Small intestine (tissue), 16 donors: ENCODE measurements at places on chromosomes 16 and 17. TPM values are rescaled to one million over a fixed set of nuclear protein-coding genes. Genes with fewer than 3 reads are reported as not detected.

TM4SF5 gene
- 491 TPM for polyA plus RNA-seq

DDX19B gene
- polyA plus RNA-seq = 28.9 TPM

PRSS33 gene
- polyA plus RNA-seq = not detected

PARN gene
- polyA plus RNA-seq = 15.2 TPM

GNG13 gene
- 3.0 TPM for polyA plus RNA-seq

CRK gene
- 41.6 TPM for polyA plus RNA-seq

SCIMP gene
- polyA plus RNA-seq = 0.22 TPM

ACSM5 gene
- polyA plus RNA-seq = 0.97 TPM

GPR179 gene
- 0.28 TPM for polyA plus RNA-seq

GGT6 gene
- polyA plus RNA-seq = 63.9 TPM

LRRC37A3 gene
- polyA plus RNA-seq = 2.5 TPM

PERCC1 gene
- polyA plus RNA-seq = 0.58 TPM

GRCh38 chr16:67758966-67759365, 39.9 kb upstream of the GFOD2 start:
- H3K27me3 ChIP-seq = no peaks in the 10 kb centered on the region
- peaks cover 6% of the 10 kb centered on the region for H3K36me3 ChIP-seq
- no peak overlapping the region for H3K4me3 ChIP-seq
- H3K4me1 ChIP-seq = no peaks in the 10 kb centered on the region
- DNase-seq = no peak

DNA sequence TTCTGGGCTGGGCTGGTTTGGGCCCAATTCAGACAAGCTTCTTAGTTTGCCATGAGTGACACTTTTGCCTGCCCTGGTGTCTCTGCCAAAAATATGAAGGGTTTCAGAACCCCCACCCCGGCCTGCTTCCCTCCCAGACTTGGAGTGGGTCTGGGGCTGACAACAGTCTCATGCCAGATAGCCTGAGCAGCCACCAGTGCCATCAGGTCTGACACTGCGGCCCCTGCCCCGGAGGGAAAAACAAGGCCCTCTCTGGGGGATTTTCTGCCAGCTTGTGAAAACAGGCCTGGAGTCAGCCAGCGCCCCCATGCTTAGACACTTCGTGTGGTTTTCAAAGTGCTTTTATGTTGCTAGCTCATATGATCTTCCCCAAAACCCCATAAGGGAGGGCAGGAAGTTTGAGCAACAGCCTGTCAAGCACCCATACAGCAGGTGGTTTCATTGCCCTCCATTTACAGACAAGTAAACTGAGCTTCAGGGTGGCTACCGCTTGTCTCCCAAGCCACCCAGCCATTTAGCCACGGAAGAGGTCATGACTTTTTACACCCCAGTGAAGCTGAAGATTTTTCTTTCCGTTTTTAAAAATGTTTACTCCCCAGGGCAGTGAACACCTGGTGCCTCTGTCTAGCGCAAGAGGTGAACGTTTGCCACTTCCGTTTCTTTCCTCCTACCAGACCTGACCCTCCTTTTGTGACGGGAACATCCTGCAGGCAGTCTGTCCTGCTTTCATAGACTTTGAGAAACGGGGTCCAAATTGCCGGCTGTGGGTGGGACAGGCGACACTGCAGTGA, 300.6 kb downstream of the SEC14L1 start:
- H3K4me1 ChIP-seq = peaks cover 12% of the 10 kb centered on the region
- no peaks in the 10 kb centered on the region for H3K27me3 ChIP-seq
- peak overlapping the region; percentile 62 for H3K27ac ChIP-seq
- no peaks in the 10 kb centered on the region for H3K36me3 ChIP-seq
- peak; percentile 63 for DNase-seq

DNA sequence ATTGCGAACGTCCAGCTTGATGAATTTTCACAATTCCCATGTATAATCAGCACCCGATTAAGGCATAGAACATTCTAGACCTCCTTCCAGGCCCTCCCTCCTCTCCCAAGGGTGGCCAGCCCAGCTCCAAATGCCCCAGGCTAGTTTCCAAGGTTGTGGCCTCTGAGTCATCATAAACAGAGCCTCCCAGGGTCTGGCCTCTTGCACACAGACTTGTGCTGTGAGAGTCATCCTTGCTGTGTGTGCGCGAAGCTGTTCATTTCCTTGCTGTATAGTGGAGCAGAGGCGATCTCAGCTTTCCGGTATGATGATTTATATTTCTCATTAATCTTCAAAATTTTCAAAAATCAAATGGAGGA, 20.5 kb upstream of the JPH3 start:
- H3K27me3 ChIP-seq = peaks cover 20% of the 10 kb centered on the region
- DNase-seq = no peak
- peak overlapping the region; percentile 83 for H3K27ac ChIP-seq
- H3K36me3 ChIP-seq = no peaks in the 10 kb centered on the region
- H3K4me1 ChIP-seq = no peaks in the 10 kb centered on the region
- no peak overlapping the region for H3K4me3 ChIP-seq

- H3K4me3 ChIP-seq = peak overlapping the region; percentile 47
- no peaks in the 10 kb centered on the region for H3K36me3 ChIP-seq
- DNase-seq = peak; percentile 40
- H3K4me1 ChIP-seq = peaks cover 23% of the 10 kb centered on the region
- H3K27me3 ChIP-seq = no peaks in the 10 kb centered on the region
Observed at GRCh38 chr16:22191532-22192260, 14.4 kb upstream of the EEF2K start.

DNA sequence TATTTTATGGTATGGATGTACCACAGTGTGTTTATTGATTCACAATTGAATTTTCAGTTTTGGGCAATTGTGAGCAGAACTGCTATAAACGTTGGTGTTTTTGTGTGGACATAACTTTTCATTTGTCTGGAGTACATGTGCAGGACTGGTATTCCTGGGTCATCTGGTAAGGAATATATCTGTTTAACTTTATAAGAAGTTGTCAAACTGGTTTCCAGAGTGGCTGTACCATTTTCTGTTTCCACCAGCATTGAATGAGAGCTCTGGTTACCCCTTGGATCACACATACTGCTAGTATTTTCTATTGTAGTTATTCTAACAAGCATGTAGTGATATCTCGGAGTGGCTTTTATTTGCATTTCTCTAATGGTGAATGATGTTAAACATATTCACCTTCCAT, 24.3 kb downstream of the TMEM238L start:
- DNase-seq = peak; percentile 44
- H3K27me3 ChIP-seq = no peaks in the 10 kb centered on the region
- no peak overlapping the region for H3K27ac ChIP-seq
- H3K4me3 ChIP-seq = no peak overlapping the region
- peaks cover 6% of the 10 kb centered on the region for H3K4me1 ChIP-seq

DNA sequence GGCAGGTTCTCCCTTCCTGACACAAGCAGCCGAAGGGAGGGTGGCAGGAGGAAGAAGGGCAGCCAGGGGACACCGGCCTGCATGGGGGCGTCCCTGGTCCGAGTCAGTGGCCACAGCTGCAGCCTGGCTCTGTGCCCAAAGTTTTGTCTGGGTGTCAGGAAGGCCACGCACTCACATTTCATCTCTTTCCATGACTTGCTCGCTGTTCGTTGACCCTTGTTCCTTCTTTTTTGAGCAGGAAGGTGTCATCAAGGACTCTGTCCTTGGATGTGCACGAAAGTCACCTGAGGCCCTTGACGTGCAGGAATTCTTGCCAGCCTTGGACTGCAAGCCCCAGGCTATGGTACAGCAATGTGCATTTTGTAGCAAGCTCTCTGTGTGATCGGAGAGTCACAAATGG, 93.3 kb downstream of the TNFRSF13B start:
- H3K4me3 ChIP-seq = no peak overlapping the region
- no peak overlapping the region for H3K27ac ChIP-seq
- H3K4me1 ChIP-seq = no peaks in the 10 kb centered on the region
- DNase-seq = peak; percentile 21
- no peaks in the 10 kb centered on the region for H3K27me3 ChIP-seq
- no peaks in the 10 kb centered on the region for H3K36me3 ChIP-seq

DNA sequence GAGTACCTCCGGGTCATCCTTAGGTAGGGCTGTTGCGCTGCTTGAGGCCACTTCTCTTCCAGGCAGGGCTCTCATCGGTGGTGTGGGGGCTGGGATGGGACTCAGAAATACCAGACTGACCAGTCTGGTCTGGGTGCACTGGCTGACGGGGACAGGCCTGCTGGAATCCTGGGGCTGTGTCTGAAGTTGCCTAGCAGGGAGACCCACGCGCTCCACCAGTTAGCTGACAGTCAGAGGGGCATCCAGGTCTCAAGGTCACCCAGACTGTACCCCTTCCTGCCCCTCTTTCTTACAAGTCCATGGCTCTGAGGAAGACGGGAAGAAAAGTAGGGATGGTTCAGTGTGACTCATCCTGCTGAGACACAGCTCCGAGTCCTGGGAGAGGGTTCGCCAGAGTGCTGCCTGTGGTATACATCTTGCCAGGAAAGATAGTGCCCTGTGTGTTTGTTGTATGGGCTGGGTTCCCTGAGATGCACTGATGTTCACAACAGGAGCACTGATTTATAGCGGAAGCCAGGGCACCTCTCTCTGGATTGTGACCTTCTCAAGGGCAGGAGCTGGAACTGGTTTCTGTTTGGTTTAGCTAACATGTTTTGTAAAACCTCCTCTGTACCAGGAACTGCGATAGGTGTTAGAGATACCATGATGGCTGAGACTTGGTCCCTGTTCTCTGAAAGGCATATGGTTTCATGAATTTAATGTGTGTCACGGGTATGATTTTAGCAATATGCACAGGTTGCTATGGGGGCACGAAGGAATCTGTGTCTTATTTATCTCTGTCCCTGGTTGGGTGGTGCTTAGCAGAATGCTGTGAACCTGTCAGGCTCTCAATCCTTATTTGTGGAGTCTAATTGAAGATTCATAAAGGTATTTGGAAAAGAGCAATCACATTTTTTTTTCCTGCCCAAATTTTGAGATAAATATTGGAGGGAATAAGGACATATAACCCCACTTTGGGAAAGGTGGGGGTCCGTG, 97.5 kb downstream of the OR1D5 start:
- H3K27ac ChIP-seq = no peak overlapping the region
- no peak for DNase-seq
- no peaks in the 10 kb centered on the region for H3K36me3 ChIP-seq
- no peaks in the 10 kb centered on the region for H3K4me1 ChIP-seq

DNA sequence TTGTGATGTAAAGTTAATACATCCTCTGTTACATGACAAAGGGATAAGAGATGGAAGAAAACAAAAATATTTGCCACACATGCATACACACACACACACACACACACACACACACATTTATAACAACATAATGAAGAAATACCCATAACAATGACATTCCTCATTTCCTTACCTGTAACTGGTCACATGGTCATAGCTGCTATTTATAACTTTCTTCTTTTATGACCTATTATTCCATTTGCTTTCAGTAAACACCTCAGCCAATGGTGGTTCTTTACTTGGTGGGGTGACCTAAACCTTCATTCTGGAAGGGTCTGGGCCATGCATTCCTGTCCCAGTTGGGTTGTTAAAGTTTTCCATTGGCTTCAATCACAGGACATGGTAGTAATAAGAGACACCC, 5.3 kb downstream of the MT2A start:
- no peak for DNase-seq
- peaks cover 2% of the 10 kb centered on the region for H3K4me1 ChIP-seq
- no peaks in the 10 kb centered on the region for H3K27me3 ChIP-seq
- H3K4me3 ChIP-seq = no peak overlapping the region
- H3K36me3 ChIP-seq = no peaks in the 10 kb centered on the region
- no peak overlapping the region for H3K27ac ChIP-seq

GRCh38 chr16:88923926-88924833, 52.8 kb downstream of the CBFA2T3 start:
- DNase-seq = no peak
- H3K4me3 ChIP-seq = no peak overlapping the region
- H3K27ac ChIP-seq = no peak overlapping the region
- no peaks in the 10 kb centered on the region for H3K4me1 ChIP-seq
- no peaks in the 10 kb centered on the region for H3K36me3 ChIP-seq
- H3K27me3 ChIP-seq = no peaks in the 10 kb centered on the region

GRCh38 chr16:57591870-57592485, 36.5 kb upstream of the ADGRG1 start:
- H3K4me1 ChIP-seq = no peaks in the 10 kb centered on the region
- no peak overlapping the region for H3K27ac ChIP-seq
